NCI-H1436 (cell line): ENCODE measurements at places on chromosomes 2 and 18.

GRCh38 chr2:13596233-13596632 lies 879.5 kb downstream of the TRIB2 start:
- DNase-seq: no peak

- DNase-seq: no peak
Measured at GRCh38 chr2:197159661-197160211, 150.8 kb downstream of the ANKRD44 start.

DNA sequence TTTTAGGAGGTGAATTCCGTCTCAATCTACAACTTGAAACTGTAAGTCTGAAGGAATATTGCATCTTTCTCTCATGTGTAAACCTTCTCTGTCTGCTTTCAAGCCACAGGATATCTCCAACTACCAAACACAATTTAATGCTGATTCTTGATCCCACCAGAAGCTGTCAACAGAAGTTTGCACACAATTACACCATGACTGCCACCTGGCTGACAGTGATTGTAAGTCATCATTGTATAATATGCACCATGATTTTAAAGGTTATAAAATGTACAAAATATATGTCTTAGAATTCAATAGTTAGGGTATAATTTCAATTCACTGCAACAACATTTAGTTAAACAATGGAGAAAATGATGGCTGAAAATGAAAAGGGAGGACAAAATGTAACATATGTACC lies 18.4 kb downstream of the PREPL start:
- DNase-seq: peak; percentile 37

GRCh38 chr2:177970670-177971454 lies 101.7 kb downstream of the PDE11A start:
- DNase-seq: no peak

- no peak for DNase-seq
Measured at GRCh38 chr2:86521922-86522321, 41.3 kb downstream of the CHMP3 start.

- no peak for DNase-seq
Measured at GRCh38 chr2:207489251-207489650, 40.5 kb upstream of the CREB1 start.

DNA sequence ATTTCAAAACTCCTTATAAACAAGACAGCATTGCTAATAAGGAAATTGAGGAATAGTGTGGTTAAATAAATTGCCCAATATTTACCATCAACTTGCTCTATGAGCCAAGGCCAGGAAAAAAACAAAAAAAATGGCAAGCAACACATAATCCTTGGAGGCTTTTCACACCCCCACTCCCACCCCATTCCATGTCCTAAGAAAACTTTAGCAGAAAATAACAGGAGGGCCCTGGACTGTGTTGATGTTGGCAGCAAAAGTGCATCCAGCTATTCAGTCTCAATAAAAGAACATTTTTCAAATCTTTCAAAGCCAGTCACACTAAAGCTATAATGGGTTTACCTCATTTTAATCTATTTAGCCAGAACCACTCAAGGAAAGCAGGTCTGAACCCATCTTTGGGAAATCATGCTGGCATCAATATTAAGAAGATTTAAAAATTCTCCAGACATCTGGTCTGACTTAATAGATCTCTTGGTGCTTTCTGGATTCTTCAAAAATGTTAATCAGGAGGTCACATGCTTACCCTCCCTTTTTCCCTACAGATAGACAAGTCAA lies 34.6 kb upstream of the STK17B start:
- no peak for DNase-seq

GRCh38 chr2:6881046-6881445 lies 3.5 kb downstream of the RSAD2 start:
- DNase-seq: peak; percentile 31

GRCh38 chr2:218406949-218407618 lies 7.4 kb downstream of the CTDSP1 start:
- DNase-seq: no peak

GRCh38 chr2:237889811-237890210 lies 30.4 kb downstream of the RAMP1 start:
- no peak for DNase-seq

- no peak for DNase-seq
Measured at GRCh38 chr2:11457935-11458334, 8.0 kb downstream of the E2F6 start.

- DNase-seq: no peak
Measured at GRCh38 chr2:188227713-188228112, 64.0 kb upstream of the GULP1 start.

GRCh38 chr2:157246765-157247407 lies 10.6 kb upstream of the GALNT5 start:
- DNase-seq: no peak

GRCh38 chr2:122528958-122529705 lies 773.7 kb downstream of the TSN start:
- no peak for DNase-seq

- DNase-seq: peak; percentile 42
Measured at GRCh38 chr2:174682578-174683391, 81.5 kb downstream of the CHRNA1 start.

DNA sequence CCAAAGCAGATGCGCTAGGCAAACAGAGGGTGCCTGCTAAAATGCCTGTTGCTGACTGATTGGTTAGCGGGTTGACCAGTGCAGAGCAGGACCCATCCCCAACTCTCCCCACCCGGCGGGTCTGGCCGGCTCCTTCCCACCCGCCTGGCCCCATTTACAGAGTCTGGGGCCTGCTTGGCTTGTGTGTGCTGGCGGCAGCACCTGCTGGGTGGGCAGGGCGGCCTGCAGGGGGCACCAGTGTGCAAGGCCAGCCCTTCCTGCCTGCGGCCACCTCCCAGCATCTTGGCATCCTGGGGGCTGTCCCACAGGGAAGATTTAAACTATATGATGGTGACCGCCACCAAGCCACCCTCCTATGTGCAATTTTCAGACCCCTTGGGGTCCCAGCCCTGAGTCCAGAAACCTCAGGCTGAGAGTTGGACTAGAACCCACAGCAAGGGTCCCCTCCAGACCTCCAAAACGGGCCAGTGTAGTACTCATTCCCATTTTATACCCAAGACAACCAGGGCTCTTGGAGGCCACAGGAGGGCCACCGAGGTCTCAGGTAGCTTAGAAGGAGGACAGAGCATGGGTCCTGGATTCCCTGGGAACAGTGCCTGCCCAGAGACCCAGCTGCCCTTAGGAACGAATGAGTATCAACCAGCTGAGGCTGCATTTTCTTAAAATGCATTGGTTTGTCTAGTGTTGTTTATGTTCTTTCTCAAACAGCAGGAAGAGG lies 173.6 kb downstream of the SMAD7 start:
- peak; percentile 55 for DNase-seq

GRCh38 chr2:225379856-225380255 lies 19.7 kb upstream of the NYAP2 start:
- peak; percentile 83 for DNase-seq

- DNase-seq: no peak
Measured at GRCh38 chr18:13527730-13528129, 198.6 kb downstream of the FAM210A start.

- no peak for DNase-seq
Measured at GRCh38 chr2:151437630-151438029, 27.9 kb downstream of the RIF1 start.

- DNase-seq: no peak
Measured at GRCh38 chr2:30666266-30666874, 140.9 kb downstream of the CAPN13 start.

GRCh38 chr2:233426619-233427342 lies 72.5 kb downstream of the DGKD start:
- DNase-seq: no peak

DNA sequence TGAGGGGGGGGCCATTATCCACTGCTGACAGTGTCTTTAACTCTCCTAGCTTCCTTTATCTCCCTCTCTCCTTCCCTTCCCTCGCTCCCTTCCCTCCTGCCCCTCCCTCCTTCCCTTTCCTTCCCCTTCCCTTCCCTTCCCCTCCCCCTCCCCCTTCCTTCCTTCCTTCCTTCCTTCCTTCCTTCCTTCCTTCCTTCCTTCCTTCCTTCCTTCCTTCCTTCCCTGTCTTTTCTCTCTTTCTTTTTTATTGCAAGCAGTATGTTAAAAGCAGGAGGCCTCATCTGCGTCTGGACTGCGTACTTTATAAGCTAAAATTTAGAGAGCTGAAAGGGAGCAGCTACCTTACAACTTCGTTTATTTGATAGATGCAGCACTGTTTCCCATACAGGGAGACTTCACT lies 105.7 kb upstream of the PXDN start:
- DNase-seq: no peak

DNA sequence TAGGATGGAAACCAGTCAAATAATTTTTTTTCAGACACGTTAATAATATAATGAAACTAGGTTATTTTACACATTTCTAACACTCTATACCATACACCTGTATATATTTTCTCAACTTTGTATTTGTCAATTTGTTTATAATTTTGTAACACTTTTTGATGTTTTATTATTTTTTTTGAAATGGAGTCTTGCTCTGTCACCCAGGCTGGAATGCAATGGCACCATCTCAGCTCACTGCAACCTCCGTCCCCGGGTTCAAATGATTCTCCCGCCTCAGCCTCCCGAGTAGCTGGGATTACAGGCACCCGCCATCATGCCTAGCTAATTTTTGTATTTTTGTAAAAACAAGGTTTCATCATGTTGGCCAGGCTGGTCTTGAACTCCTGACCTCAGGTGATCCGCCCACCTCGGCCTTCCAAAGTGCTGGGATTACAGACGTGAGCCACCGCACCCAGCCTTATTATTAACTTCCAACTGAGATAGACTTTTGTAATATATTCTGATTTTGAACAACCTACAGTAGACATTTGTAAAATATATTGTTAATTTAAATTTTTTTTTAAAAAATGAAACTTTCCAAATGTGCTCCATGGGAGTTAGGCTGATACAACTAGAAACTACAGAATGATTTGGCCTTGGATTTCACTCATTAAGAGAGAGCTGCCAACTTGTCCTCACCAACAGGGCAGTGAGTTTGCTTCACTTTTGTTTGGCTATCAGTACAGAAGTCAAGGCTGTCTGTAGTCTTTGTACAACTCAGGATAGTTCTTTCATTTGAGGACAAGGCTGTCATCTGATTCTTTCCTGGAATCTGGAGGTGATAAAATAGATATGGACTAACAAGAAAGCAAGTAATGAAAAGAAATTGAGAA lies 33.9 kb upstream of the COBLL1 start:
- DNase-seq: no peak

DNA sequence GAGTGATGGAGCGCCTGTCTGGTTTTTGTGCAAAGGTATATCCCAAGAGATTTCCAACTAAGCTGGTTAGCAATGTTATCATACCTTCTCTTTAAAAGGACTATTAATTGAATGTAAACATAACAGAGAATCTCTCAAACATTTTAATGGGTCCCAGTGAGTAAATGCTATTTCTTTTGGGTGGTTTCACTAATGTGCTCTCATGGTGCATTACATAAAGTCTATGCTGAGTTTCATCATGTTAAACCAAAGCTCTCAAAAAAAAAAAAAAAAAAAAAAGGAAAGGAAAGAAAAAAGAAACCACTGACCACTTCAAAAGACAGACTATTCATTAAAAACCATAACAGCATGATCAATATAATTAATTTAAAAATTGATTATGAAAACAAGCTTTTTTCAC lies 119.1 kb upstream of the SCN1A start:
- DNase-seq: no peak

- no peak for DNase-seq
Measured at GRCh38 chr2:133345638-133346037, 222.6 kb downstream of the NCKAP5 start.

DNA sequence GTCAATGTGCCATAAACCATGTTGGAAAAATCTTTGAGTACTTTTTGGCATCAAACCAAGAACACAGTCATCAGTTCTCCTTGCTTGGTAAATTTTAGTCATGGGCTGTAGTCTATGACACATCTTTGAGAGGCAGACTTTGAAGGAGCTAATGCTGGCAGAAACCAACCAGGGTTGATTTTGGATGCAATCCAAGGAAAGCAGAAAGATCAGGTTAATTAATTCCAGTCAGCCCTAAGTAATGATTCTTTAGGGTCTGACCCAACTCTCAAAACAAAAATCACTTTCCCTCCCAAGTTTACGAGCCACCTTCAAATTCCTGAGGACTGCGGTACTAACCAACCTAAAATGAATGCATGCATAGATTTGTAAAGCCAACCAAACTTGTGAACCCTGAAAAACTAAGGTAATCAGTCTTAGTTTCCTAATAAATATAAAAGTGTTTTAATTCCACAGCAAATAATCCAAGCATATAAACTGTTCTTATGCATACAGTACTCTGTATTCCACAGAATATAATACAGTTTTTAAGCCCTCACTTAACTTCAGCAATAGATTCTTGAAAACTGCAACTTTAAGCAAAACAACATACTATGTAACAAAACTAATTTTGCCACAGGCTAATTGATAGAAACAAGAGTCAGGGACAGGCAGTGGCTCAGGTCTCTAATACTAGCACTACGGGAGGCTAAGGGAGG lies 22.0 kb downstream of the AP1S3 start:
- peak; percentile 7 for DNase-seq

GRCh38 chr2:128622371-128622770 lies 303.7 kb upstream of the HS6ST1 start:
- no peak for DNase-seq
